Eye (tissue), 1 donor: ENCODE measurements at places on chromosomes 2 and 18.

GRCh38 chr2:230362030-230362691 lies 35.2 kb downstream of the SP140L start:
- no peak for DNase-seq

DNA sequence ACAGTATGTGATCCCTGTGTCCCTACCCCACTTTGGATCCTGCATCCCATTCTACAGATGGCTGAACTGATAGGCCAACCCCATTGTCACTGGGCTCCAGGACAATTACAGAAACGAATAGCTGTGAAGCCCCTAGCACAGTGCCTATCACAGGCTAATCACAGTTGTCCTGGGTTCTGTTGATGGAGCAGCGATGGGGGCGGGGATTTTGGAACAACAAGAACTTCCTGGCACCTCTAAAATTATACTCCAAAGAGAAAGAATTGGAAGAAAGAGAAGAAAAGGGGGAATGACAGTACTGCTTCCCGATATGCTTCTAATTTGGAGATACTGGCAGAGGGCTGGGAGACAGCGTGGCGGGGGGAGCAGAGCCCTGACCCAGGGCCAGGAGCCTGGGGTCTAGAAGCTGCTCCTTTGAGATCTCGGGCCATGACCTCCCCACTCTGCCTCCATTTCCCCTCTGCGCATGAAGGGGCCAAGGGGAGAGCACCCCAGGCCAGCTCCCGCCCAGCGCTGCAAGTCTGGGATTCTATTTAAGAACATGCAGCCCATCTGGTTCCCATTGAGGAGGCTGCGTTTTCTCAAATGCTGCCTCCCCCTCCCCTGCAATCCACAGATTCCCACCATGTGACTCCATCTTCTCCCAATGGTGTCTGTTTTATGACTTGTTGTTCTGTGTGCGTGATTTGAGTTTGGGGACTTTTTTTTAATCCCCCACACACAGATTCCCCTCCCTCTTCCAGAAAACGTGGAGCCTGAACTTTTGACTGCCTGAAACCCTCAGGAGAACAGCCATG lies 202.7 kb downstream of the CYP26B1 start:
- DNase-seq, result peak; percentile 63

DNA sequence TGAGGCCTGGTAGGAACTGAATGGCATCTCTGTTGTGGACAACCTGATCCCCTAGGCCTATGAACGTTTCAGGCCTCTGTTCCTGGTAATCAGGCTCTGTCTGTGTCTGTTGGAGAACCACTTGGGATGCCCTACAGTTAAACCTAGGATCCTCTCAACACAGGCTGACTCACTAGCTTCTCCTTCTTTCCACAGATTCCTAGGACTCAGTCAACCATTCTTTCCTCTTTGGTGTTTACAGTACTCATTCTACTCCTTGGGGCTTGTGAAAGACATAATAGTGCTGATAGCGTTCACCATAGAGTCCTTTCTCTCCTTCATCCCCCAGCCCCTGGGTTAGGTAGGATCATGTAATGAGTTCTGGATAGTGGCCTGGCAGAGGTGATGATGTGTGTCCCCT lies 544.3 kb downstream of the METTL4 start:
- no peak for DNase-seq

- peak; percentile 88 for DNase-seq
Observed at GRCh38 chr2:36618381-36618780, 20.4 kb upstream of the FEZ2 start.

DNA sequence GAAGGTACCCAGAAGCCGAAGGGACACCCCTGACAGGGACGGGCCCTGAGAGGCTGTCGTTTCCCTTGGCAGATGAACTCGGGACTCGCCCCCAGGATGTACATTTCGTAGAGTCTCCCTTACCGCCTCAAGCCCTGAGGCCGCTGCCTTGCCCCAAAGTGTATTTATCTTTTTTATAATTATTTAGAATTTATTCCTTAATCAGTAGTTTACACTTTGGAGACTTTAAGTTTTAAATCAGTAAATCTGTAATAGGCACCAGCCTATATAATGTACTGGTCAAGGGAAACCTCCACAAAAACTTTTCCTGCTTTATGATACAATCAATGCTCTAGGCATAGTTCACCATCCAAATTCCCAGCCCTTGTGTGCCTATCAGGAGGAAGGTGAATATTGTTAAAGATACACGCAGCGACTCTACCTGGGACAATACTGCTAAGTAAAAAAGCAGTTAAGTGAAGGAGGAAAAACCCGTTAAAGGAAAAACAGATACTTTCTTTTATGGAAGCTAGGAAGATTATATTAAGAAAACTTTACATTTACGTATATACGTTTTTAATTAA lies 848 bp downstream of the VRK2 start:
- no peak for DNase-seq

GRCh38 chr18:36130039-36130831 lies 536 bp downstream of the ELP2 start:
- DNase-seq, result no peak

DNA sequence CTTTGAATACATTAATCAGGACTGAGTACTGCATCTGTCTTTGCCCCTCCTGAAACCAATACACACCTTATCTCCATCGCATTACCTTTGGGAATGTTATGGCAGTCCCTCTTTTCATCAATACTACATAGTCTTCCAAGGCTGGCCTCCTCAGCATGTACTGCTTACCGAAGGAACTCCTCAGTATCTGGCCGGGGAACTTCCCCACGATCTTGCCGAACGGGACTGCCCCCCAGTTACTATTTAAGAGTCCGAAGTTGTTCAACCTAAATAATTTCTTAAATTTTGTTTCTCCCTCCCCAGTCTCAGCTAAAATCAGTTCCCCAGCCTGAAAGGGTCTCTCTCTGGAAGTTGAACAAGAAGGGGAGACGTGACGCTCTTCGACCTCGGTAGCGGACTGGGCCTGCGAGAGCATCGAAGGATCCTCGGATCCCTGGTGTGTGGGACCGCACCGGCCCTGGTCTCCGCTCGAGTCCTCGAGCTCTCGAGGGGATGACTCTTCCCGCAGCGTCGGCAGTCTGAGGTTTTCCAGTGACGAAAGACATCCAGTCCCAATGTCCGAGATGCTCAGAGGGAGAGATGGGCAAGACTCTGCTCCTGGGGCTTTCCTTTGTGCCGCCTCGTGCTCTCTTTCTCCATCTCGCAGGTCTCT lies 489 bp downstream of the TRMT61B start:
- no peak for DNase-seq

DNA sequence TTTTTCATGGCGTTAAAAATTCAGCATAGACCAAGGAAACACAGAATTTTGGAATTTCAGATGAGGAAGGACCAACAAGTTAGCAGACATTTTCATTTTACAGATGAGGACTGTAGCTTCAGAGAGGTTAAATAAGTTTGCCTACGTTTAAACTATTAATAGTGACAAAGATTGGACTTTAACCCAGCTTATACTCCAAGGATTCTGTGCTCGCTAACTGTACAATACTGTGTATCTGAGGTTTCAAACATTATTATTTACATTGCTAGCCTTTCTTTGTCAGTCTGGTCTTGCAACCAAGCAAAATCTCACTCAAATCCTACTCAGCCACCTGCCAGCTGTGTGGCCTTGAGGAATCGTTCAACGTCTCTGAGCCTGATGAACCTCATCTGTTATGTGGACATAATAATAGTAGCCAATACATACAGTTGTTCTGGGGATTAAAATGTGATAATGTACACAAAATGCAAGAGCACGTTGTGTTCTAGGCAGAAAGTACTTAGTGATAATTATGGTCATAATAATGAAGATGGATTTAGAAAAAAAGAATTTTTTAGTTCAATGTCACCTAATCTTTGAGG lies 462.4 kb upstream of the TRIB2 start:
- DNase-seq, result no peak

DNA sequence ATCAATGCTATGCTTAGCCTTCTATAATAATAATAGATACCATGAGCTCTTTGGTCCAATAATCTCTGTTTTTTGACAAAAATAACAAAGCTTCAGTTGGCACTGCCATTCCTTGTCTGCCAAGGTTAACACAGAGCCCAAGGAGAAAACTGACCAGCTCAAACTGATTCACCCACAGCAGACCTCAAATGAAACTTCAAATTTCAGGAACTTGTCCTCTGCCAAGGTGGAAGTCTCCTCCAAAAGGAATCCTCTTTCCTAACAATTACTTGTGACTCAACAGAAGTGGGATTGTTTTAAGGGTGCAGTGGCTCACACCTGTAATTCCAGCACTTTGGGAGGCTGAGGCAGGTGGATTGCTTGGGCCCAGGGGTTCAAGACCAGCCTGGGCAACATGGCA lies 12.1 kb downstream of the AAK1 start:
- DNase-seq, result no peak

DNA sequence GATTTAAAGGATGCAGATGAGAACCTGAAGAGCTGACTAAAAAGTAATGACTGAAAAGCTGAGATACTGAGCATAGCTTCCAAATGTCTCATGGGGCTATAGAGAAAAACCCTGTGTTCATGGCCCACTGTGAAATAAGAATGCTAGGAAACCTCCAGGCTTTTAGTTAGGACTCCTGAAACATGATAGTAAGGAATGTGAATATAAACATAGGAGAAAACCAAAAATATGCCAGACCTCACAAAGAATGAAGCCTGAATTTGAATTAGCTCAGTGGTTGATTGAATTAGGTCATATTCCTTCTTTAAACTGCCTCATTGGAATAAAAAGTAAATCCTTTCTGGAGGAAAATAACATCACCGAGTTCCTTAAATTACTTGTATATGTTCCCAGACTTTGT lies 194.5 kb upstream of the NXPH2 start:
- peak; percentile 8 for DNase-seq

DNA sequence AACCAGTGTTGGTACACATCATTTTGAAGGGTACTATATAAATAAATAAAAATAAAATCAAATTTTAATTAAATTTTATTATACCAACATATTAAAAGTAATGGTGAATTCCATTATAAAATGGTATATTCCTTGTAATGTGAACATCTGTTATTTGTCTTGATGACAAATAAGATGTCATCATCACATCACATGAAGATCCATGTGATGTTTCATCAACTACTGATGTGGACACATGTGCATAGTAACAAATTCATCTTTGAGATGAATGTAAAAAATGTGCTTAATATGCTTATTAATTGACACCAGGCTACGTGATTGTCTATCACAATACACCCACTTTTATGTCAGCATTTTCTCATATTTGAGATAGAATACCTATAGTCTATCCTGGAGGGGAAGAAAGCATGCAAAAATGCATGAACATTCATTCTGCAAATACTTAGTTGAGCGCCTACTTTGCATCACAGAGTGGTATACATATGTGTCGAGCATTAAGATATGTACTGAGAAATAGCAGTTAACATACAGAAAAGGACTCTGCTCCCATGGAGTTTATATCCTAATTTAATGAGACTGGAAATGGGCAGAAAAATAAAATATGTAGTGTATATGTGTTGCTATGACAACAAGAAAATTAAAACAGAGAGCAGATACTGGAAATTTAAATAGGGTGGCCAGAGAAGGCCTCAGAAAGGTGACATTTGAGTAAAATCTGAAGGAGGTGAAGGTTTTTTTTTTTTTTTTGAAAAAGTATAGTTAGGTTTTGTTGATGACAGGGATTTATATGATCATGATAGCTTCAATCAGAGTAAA lies 281.1 kb downstream of the ARHGAP15 start:
- no peak for DNase-seq
